Stimulated activated CD4-positive, alpha-beta T cell treated with anti-CD3 and anti-CD28 coated beads, TNF-alpha, amount 100 ng/mL, for 24 hours (primary cell): ENCODE measurements at places on chromosomes 13 and 19.

GRCh38 chr19:39846678-39847486 is 703 bp upstream of the FBL start:
- DNase-seq: no peak

DNA sequence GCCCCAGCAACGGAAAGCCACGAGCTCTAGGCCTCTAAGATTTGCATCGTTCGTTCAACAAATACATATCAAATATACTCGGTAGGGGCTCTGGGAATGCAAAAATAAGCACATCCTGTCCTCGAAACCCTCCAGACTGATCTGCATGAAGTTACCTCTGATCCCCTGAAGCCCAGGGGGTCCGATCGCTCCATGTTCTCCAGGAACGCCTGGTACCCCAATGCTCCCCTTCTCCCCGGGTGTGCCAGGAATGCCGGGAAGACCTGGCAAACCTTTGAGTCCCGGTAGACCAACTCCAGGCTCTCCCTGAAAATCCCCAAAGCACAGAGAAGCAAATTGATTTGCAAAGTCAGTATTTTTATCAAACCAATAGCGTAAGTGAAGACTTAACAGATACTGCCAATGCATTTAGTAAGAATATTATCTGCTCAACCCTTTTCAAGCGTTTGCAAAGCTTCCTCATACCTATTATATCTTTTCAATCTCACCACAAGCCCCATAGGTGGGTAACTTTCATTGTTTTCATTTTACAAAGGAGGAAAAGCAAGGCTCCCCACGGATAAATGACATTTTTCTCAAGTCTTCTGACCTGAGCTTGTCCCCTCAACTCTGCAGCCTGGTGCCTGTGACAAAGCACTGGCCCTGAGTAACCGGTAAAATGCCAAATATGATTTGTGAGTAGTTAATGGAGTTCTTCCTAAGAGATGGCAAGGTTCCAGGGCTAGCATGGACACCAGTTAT is 127.7 kb downstream of the COL4A1 start:
- DNase-seq: no peak

DNA sequence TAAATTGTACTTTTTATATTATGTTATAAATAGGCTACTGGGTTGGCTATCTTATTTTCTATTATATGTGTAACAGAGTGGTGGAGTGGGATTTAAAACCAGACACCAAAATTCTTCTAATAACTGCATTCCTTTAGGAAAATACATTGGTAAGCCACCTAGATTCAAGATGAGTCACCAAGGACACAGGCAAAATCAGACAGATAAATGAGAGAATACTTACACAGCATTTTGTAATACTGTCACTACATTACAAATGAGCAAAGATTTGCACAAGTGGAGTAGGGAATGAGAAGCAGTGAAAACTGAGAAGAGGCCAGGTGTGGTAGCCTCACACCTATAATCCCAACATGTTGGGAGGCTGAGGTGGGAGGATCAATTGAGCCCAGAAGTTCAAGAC is 6.2 kb upstream of the SPART start:
- no peak for DNase-seq

DNA sequence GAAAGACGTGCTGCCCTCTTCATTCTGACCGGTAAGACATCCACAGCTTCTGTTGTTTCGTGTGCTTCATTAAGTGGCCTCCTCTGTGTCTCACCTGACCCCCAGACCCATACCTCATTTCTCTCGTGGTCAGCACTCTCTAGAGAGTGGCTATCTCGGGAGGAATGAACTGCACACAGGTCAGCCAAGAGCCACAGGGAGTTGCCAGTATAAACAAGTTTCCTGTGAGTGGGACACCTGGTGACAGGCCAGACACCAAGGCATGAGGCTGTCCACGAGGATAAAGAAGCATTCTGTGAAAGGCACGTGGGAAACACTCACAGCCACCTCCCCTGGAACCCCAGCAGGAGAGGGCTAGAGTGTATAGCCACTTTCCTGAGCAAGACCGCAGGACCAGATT is 115.8 kb downstream of the NUFIP1 start:
- no peak for DNase-seq

GRCh38 chr13:93965587-93965986 is 513.9 kb downstream of the DCT start:
- DNase-seq: no peak

- no peak for DNase-seq
Observed at GRCh38 chr19:18440415-18440877, 2.5 kb upstream of the ISYNA1 start.

- DNase-seq: no peak
Observed at GRCh38 chr13:112113348-112113747, 46.4 kb downstream of the SOX1 start.
